Adrenal gland (tissue), 19 donors: ENCODE measurements at places on chromosomes 11 and 22. TPM values are rescaled to one million over a fixed set of nuclear protein-coding genes. Genes with fewer than 3 reads are reported as not detected.

DNA sequence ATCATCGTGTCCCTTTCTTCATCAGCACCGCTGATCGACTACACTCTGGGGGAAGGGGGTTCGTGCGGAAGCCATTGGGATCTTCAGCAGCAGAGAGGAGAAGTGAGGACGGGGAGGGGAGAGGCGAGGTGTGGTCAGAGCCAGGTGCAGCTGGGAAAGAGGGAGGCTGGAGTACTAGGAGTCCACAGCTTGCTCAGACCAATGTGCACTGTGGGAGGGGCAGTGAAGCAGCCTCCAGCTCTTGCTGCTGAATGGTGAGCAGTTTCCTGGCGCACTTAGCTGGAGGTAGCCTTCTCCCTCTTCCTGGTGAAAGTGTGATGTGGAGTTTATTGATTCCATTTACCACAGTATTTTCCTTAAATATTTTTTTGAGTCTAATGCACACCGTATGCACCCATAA lies 99.0 kb upstream of the NECTIN1 start:
- no peak for DNase-seq

GRCh38 chr22:19525666-19526065 lies 1.5 kb upstream of the CLDN5 start:
- no peak for DNase-seq

Gene CCDC89
- 0.66 TPM for total RNA-seq

DNA sequence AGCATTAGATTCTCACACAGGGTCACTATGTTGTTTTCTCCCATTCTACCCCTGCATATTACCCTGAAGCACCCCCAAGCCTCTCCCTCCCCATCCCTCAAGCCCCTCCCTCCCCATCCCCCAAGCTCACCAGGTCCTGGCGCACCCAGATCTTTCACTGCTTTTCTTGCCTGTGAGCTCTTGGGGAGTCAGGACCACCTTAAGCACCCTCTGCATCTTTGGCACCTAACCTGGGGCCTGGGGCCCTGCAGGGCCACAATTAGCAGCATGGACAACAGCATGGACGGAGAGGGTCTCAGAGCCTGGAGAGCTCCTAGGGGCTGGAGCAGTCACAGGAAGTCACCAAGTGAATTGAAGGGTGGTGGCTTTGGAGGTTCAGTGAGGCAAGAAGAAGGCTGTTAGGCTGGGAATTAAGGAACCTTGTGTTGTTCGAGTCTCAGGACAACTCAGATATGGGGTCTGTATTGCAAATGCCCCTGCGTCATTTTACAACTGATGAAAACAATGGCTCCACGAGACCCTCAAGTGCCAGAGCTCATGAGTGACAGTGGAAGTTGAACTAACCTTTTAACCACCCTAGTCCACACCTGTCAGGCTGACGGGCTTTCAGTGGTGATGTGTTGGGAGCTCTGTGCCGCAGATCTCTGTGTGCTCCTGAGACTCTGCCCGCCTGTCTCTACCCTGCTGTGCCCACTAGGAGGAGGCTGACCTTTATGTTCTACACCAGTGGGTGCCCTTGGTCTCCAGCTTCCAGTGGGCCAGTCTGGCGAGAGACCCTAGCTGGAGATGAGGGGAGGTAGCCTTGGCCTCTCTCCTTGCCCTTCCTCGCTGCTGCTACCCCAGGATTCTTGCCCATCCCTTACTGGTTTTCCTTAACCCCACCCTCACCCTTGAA lies 111.3 kb upstream of the OR4B1 start:
- no peak for DNase-seq

Gene C11orf97
- 0.17 TPM for total RNA-seq

GRCh38 chr11:17770048-17770652 lies 35.6 kb downstream of the KCNC1 start:
- no peak for DNase-seq

DNA sequence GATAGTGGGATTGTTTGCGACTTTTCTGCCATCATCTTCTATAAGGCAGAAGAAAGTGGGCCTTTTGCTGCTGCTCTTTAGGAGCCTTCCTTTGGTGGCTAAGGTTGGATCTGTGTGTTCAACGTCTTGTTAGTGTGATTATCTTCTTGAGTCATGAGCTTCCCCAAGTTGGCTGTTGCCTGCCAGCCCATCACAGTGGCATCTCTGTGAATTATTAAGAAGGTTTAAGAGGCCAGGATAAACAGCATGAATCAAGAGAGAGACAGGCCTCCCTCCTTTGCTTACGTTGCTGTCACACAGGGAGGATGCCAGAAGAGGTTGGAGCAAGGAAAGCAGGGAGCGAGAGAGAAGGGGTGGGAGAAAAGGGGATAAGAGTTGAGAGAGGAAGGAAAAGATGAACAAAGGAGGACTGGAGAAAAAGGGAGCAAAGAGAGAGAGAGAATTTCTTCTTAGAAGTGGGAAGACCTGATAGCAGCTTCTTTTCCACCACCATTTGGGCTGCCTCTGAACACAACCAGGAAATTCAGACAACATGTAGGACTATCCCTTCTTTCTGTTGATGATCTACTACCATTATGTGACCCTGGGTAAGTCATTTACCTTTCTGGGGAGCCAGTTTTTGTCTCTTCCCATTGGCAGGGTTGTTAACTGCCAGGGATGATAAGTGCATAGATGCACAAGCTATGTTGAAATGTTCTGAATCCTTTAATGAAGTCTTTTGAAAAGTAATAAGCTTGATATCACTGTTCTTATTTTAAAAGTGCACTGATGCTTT lies 126.5 kb downstream of the NAV2 start:
- DNase-seq: no peak

- DNase-seq: no peak
Measured at GRCh38 chr22:20619045-20619892, 111.9 kb downstream of the MED15 start.

GRCh38 chr11:93481279-93481678 lies 61.9 kb downstream of the SMCO4 start:
- DNase-seq: no peak

DNA sequence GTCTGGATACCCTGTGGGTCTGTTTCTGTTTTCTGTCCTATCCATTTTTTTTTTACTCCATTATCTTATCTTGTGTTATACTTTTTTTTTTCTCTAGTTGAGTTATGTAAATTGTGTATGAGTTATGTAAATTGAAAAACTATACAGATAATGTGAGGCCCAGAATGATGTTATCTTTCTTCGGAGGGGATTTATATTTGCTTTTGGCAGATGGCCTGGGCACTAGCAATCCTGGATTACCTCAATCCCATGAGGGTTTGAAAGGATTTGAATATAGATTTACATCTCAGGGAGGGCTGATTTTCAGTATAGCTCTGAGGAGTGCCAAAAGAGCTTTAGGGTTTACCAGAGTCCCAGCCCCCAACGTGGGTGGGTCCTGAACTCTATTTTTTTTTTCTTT lies 71.0 kb downstream of the CSTPP1 start:
- DNase-seq: no peak

Gene LARGE1
- 5.9 TPM for total RNA-seq

Gene HEPN1
- not detected for total RNA-seq

- DNase-seq: no peak
Measured at GRCh38 chr11:71169313-71169712, 83.1 kb downstream of the SHANK2 start.

Gene OR8G1
- total RNA-seq: not detected

DNA sequence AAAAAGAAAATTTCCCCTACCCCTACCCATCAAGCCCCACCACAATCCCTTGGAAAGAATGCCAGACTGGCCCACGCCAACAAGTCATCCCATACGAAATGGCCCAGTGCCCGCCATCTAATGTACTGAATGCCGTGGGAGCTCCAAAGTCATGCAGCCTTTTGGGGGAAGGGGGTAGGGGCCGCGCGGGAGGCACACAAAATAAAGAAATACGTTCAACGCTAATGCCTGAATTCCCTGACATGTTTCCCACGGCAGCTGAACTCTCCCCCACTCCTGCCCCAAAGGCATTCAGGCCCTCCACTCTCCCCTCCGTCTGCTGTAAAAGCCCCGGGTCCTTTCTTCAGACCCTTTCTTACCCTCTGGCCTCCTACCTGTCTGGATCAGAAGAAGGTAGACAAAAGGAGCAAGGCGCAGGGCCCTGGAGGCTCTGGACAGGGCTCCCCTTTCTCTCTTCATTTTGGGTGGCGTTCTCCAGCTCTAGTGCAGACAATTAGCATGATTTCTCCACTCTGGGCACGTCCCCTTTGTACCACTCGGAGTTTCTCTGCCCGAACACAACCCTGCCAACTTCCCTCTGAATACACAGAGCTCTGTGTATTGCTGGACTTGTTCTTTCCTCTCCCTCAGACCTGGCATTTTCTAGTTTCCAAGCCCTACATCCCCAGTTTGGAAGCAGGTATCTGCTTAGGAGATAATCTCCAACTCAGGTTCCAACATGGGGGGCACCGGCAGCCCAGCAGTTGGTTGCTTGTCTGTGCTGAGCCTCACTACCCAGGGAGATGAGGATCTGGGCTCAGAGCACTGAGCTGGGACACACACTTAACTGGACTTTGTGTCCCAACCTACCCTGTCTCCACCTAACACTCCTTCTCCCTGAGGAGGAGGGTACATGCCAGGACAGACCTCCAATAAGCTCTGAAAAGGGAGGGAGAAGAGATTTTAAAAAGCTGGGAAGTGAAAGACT lies at the start of gene HEPACAM:
TSS of gene HEPACAM (minus strand) at position 500 of the 967 bp plus-strand sequence. CDS start at position 459, 41 bp downstream.
- no peak for DNase-seq

Gene YPEL1
- 3.0 TPM for total RNA-seq

DNA sequence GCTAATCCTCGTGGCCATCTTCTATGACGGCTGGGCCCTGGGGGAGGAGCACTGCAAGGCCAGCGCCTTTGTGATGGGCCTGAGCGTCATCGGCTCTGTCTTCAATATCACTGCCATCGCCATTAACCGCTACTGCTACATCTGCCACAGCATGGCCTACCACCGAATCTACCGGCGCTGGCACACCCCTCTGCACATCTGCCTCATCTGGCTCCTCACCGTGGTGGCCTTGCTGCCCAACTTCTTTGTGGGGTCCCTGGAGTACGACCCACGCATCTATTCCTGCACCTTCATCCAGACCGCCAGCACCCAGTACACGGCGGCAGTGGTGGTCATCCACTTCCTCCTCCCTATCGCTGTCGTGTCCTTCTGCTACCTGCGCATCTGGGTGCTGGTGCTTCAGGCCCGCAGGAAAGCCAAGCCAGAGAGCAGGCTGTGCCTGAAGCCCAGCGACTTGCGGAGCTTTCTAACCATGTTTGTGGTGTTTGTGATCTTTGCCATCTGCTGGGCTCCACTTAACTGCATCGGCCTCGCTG lies 12.1 kb downstream of the MTNR1B start:
- DNase-seq: no peak
